ENCODE measurements at places on chromosomes 7 and 10. TPM values are rescaled to one million over a fixed set of nuclear protein-coding genes. Genes with fewer than 3 reads are reported as not detected.

Gene AGR2
- not detected for total RNA-seq

Gene VPS37D
- total RNA-seq = 1.9 TPM

Gene ANKRD30A
- total RNA-seq = not detected

Gene RAB19
- not detected for total RNA-seq

Gene SLC16A12
- 0.90 TPM for total RNA-seq

Gene CD36
- total RNA-seq = 561 TPM

Gene ACSM6
- not detected for total RNA-seq

Gene ZNF735
- total RNA-seq = not detected

Gene MBL2
- not detected for total RNA-seq

Gene FAM25C
- total RNA-seq = not detected

Gene ASB4
- not detected for total RNA-seq

Gene MYO3A
- total RNA-seq = not detected

Gene NPSR1
- not detected for total RNA-seq

Gene MTURN
- total RNA-seq = 29.8 TPM

Gene NRP1
- total RNA-seq = 174 TPM

Gene GNG11
- 56.9 TPM for total RNA-seq

Gene LBX1
- 0.08 TPM for total RNA-seq

Gene AP1S1
- 77.5 TPM for total RNA-seq

Gene OPALIN
- not detected for total RNA-seq

Gene AGBL3
- total RNA-seq = 0.41 TPM

Gene SEMA4G
- total RNA-seq = 0.81 TPM

Gene MUC3A
- total RNA-seq = 0.16 TPM

Gene SMKR1
- 0.65 TPM for total RNA-seq

Gene ASZ1
- total RNA-seq = not detected

Gene FAM131B
- 3.2 TPM for total RNA-seq

Gene PRKRIP1
- 49.6 TPM for total RNA-seq

Gene CRHR2
- total RNA-seq = not detected

Gene CELF2
- 42.8 TPM for total RNA-seq

Gene KCNMA1
- total RNA-seq = 40.1 TPM

Gene CAV2
- total RNA-seq = 51.2 TPM

Gene ZNF239
- total RNA-seq = 1.8 TPM

Gene ZNF117
- 5.1 TPM for total RNA-seq

Gene SEMA3D
- 51.2 TPM for total RNA-seq
